Pulmonary artery endothelial cell (primary cell): ENCODE measurements at places on chromosomes 3 and 15. TPM values are rescaled to one million over a fixed set of nuclear protein-coding genes. Genes with fewer than 3 reads are reported as not detected.

Gene ASB14
- total RNA-seq: under 0.01 TPM in 1 of 2 replicates, not detected in the other

Gene SLC12A1
- total RNA-seq: not detected in 2 replicates

Gene C3orf80
- total RNA-seq: 0.04 and 0.07 TPM in 2 replicates

Gene SLC28A2
- not detected in 2 replicates for total RNA-seq

Gene TMEM266
- total RNA-seq: not detected in 2 replicates

Gene CFAP44
- total RNA-seq: 1.6 and 2.6 TPM in 2 replicates

Gene ADAMTS9
- 42.4 and 58.3 TPM in 2 replicates for total RNA-seq

Gene ADAMTS17
- total RNA-seq: 0.13 and 0.14 TPM in 2 replicates

Gene GOLGA6D
- not detected in 2 replicates for total RNA-seq

Gene LCTL
- total RNA-seq: not detected in 2 replicates

Gene TMEM212
- not detected in 2 replicates for total RNA-seq

Gene CHRM5
- total RNA-seq: not detected in 2 replicates

Gene TM4SF4
- not detected in 2 replicates for total RNA-seq

Gene CLRN1
- total RNA-seq: not detected in 2 replicates

- DNase-seq: no peak
Observed at GRCh38 chr15:80031841-80032240, 27.6 kb upstream of the ZFAND6 start.

DNA sequence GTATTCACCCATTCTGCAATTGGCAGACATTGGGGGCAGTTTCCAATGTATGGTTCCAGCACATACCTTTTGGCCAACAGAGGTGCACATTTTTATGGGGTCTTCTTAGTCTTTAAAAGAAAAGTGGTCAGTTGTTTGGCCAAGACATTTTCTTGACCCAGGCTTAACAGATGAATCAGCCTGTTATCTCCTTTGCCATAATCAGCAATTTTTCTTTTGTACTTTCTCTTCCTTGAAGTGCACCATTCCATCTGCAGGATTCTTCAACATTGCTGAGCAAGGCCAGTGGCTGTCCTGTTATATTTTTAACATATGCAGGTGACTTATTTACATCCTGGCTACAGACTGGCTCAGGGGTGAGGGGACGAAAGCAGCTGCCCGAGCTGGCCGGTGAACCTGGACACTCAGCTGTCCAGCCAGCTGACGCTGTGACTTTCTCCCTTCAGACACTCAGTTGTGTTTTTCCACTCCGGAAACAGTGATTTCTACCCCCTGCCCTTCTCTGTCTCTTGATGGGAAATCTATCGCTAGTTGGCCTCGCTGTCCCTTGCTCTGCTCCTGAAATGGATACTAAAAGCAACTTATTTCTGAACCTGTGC is 96.5 kb upstream of the TNFAIP8L3 start:
- no peak for DNase-seq

DNA sequence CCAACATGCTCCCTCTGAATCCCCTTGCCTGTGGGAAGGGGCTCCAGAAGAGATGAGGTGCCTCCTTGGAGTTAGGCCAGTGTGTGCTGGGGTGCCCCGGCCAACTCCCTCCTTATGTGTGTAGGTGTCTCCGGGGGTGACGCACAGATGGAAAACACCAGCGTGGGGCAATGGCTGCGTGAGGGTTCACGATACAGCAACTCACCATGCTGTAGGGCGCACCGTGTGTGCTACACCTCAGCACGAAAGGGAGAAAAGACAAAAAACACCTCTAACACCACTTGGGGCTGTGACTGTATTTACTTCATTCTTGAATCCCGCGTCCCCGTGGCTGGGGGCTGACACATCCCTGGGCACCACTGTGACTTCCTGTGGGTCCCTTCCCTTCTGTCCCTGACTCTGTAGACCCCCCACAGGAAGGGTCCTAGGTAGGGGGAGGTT is 1.6 kb upstream of the CALML4 start:
- DNase-seq: no peak

DNA sequence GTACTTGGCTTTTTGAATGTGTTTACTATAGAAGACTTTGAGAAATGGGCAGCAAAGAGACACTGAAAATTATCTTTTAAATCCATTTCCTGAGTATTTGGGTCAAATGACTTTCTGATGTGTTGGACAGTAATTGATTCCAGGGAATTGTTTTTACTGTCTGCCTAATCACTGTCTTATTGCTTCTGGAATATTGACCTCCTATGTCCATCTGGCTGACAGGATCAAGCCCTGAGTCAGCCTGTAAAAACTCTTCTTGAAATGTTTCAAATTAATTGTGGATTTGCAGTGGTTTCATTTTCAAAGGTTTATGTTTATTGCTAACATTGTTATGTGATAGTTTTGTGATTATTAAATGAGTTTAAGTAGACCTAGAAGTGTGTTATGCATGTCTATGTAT is 50.6 kb upstream of the MLF1 start:
- no peak for DNase-seq

DNA sequence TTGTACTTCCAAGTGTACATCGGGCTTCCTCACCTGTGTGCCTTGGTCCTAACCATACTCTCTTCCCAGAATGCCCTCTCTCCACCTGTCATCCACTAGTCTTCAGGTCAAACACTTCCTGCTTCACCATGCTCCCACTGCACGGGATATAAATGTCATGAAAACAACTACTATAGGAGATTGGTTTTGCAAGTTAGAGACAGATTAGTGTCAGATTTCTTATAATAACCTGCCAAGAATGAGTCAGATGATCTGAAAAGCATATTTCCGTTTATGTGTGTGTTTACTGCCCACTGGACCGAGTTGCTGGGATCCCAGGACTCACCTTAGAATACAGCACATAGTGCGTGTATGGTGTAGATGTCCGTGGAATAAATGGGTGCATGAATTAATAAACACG is 21.4 kb downstream of the PLA1A start:
- DNase-seq: no peak

DNA sequence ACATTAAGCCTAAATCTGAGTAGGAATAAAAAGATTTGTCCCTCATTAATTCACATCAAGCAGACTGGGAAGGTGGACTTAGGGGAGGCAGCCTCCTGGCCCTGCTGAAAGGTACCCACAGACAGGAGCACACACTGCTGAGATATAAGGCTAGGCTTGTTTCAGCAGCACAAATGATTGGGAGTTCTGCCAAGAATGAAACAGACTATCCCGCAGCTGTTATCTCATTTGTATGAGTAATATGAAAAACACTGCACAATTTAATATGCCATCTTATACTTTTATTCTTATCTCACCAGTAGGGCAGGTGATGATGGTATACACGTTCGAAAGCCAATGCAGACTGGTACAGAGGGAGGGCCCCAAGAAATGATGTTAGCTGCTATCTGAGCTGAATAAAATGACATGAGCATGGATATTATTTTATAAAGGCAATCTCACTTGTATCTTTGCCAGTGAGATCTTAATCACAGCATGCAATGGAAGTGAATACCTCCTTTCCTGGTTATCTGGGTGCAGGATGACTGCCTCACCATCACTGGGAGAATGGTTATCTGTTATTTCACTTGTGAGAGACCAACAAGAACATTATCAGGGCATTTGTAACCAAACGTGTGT is 258.7 kb upstream of the PPP2R3A start:
- DNase-seq: no peak

GRCh38 chr15:22891426-22892210 is 53.2 kb downstream of the NIPA2 start:
- DNase-seq: no peak

DNA sequence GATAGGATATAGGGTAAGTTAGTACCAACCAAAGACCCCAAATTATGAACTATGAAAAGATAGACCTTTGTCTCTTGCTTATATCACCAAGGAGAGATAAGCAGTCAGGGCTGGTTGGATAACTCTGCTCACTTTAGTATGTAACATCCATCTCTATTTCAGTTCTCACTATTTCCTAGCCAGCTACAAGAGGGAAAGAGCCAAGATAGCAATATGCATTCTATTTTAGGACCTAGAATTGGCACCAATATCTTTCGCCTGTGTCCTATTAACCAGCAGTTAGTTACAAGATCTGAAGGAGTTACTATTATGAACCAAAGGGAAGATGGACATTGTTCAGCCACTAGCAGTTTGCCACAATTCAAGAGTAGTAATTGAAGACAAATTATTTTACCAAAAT is 457.5 kb downstream of the NSUN3 start:
- no peak for DNase-seq

- no peak for DNase-seq
Observed at GRCh38 chr3:43465109-43465508, 156.7 kb downstream of the ANO10 start.

- no peak for DNase-seq
Observed at GRCh38 chr3:114453361-114453780, 159.5 kb downstream of the TIGIT start.

- no peak for DNase-seq
Observed at GRCh38 chr3:49098910-49099630, 5.2 kb upstream of the QRICH1 start.

- no peak for DNase-seq
Observed at GRCh38 chr3:16477056-16477455, 36.4 kb downstream of the RFTN1 start.

GRCh38 chr3:156298938-156299337 is 178.6 kb downstream of the KCNAB1 start:
- DNase-seq: no peak

GRCh38 chr3:98536456-98537017 is 4.8 kb downstream of the GPR15 start:
- DNase-seq: no peak

DNA sequence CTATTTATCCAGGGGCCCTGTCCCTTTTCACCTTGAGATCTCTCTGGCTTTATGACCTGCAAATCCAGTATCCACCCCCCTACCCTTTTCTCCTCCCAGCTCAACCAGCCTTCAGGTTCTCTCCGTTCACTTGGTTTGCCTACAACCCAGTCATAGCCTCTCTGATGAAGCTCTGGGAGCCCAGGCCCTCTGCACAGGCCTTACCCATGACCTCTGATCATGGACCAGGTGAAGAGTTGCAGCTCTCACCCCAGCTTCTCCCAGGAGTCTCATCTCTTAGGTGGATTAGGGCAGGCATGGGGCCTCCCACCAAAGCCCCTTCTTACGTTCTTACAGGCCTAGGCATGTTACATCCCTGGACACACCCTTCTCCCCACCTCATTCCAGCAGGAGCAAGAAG is 59.8 kb downstream of the EXOG start:
- no peak for DNase-seq

DNA sequence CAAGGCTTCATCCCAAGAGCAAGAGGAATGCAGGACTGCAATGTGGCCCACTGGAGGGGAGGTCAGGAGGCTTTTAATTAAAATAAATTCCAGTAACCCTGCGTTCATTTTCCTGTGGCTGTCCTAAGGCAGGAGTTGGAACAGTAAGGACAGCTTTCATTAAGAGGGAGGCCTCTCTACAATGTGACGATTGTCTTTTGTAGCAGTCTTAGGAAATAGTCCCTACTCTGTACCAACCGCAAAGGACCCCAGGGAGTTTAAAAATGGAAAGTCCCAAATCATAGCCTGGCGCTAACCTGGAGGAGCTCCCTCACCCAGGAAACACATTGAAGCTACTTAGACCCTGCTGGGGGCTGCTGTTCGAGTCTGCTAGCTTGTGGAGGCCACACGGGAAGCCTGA is 62.8 kb downstream of the SYNM start:
- DNase-seq: no peak

GRCh38 chr3:156787001-156787400 is 39.2 kb upstream of the LEKR1 start:
- DNase-seq: no peak

DNA sequence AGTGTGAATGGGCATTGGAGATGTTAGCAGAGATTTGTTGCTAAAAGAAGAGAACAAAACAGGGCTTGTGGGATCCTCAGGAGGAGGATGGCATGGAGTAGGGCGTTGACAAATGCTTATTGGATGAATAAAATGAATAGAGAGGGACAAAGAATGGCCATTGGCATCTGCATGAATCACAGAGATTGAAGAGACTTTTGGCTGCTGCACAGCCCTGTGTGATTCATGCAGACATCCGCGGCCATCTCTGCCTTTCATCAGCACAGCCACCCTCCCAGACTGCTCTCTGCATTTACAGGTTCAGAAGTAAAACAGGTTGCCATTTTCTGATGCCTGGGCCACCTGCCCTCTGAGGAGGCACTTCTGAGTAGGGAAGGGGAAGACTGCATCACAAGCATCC is 397.9 kb downstream of the EPHB1 start:
- no peak for DNase-seq

- DNase-seq: no peak
Observed at GRCh38 chr3:150743508-150743907, 19.5 kb downstream of the SIAH2 start.

GRCh38 chr3:168648321-168648720 is 552.6 kb upstream of the GOLIM4 start:
- DNase-seq: no peak

DNA sequence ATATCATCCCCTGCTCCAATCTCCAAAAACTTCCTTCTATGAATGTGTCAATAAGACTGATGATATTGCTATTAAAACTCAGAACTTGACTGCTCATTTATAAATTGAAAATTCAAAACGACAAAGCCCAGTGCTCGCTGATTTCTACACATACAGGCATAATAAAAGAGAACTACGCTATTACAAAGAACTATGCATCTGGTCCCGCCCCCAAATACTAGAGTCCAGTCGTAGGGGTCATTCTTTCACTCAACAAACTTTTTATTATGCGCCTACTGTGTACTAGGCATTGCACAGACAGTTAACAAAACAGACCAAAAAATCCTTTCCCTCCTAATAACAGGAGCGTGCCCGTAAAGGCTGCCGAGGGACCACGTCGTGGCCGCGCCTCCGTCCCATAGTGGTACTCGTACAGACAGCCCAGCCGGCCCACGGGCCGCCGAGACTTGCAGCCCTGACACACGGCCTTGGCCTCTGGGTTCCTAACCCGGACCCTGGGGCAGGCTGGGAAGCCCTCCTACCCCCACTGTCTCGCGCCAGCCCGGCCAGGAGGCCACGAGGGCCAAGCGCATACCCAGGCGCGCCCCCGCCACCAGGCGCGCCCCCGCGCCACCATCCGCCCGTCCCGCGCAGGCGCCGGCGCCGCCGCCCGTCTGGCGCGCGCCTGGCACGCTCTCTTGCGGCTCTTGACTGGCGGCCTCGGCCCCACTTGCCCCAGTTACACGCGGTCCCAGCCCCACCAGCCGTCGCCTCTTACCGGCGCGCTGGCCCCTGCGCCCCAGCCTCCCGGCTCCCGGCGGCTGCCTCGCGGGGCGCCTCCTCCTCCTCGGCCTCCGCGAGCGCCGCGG is 757 bp downstream of the AVEN start:
- DNase-seq: peak; percentile 40

DNA sequence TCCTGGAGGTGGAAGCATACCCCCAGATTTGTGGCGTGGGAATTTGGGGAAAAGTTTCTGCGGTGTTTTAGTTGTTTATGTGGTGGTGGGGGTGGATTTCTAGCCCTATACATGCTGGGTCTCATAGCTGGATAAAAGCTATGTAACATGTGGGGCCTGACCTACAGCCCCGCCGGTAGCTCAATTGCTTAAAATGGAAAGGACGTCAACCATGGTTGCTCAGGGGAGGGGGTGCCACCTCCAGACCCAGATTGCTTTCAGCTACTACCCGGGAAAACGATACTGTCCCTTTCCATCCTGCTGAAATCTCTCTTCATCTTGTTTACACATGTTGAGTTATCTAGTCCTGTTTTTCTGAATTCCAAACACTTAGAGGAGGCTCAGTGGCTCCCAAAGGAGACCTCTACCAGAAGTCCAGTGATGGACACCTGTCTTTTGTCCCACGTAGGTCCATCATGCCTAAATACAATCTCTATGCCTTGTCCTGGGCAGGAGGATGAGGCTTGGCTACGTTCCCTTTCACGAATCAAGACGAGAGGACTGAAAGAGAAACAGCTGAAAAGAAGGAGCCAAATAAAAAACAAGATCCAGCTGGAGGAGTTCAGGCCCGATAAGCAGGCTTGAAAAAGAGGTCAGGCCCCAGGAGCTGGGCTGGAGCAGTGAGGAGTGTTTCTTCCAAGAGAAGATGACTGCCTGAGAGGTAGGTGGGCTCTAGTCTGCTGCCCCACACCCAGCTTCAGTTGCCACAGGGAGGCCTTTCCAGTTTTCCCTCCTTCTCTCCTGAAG is 72.1 kb upstream of the TPRG1 start:
- DNase-seq: no peak
